ENCODE measurements at places on chromosomes 4 and X.

- no peak for DNase-seq
These were observed 312.8 kb downstream of the TENM3 start for GRCh38 chr4:182555997-182556418.

- no peak for DNase-seq
These were observed 42.2 kb downstream of the PPM1K start for GRCh38 chr4:88242144-88242543.

GRCh38 chrX:153562546-153562945 lies 36.4 kb downstream of the CCNQ start:
- no peak for DNase-seq

DNA sequence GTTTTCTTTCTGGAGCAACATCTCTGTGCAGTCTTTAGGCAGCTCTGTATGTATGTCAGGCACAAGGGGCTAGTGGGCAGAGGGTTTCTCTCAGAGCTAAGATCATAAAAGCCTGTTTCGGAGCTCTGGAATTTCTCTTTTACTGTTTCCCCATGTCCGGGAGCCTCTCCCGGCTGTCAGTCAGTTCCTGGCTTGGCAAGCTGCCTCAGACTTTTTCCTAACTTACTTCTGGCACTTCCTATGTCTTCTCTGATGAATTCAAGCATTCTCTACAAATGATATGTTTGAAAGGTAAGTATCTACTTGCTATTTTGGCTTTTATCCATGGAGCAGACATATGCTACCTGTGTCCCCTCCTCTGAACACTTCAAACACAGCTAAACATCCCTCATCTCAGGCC lies 129.3 kb upstream of the PGRMC2 start:
- DNase-seq: no peak

DNA sequence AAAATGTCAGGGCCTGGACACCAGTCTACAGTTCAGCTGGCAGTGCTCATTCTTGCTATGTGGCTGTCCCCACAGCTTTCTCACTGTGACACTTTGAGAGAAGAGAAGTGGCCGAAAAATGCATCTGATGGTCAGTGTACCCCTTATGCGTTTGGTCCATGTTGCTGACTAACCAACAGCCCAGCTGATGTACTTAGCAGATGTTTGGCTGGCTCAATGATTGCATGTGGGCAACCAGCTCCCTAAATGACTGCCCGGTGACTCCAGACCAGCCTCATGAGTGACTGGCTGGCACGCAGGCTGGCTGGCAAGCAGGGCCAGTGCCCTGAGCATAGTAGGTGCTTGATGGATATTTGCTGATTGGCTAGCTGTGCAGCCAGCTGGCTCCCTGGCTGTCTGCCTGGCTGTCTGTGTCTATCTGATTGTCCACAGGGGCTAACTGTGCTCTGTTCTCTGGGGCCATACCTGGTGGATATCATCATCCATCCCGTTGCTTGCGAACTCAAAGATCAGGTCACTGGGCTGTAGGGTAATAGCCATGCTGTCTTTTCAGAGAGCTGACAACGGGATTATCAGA lies 29.4 kb downstream of the ELF4 start:
- DNase-seq: no peak

DNA sequence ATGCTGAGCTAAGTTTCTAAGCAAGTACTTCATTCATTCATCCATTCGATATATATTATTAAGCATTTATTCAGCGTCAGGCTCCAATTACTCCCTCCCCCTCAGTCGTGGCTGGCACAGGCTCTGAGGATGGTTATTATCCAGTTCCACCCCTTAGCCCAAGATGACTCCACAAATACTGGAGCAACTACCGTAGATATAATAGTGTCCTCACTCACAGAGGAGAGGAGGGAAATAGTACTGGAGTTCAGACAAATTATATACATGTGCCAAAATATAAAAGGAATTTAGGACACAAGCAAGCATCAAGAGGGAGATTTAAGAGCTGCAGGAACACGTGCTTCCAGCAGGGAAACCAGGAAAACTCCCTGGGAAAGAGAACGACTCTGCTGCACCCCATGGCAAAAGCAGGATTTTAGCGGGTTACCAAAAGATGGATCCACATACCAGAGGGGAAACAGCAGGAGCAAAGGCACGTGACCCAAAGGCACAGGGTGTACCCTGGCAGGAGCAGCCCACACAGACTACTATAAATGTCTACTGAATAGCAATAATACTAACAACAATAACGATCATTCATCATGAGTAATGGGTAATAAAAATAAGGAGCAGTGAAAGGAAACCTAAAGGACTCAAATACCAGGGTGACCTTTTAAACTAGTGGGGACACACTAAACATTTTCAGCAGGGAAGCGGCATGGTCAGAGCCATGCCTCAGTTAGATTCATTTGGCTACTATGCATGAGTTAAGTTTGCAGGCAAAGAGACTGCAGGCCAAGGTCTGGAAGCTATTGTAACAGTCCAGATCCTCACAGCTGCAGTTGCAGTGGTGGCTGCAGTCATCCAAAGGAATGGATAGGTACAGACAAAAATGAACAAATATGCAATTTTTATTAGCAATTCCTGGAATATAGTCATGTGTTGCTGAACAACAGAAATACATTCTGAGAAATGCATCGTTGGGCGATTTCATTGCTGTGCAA lies 153.7 kb downstream of the APBB2 start:
- no peak for DNase-seq

DNA sequence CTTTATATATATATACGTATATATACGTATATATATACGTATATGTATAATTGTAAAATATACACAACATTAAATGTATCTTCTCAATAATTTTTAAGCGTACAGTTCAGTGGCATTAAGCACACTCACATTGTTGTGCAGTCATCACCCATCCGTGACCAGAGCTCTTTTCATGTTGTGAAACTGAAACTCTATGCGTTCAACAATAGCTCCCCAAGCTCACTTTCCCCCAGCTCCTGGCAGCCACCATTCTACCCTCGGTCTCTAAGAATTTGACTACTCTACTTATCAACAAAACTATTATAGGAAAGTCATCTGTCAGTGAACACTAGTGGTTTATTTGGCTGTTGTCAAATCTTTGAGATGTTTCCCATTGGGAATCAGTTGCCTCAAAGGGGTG lies 621.8 kb upstream of the GALNT7 start:
- no peak for DNase-seq

- DNase-seq: no peak
These were observed 725.6 kb downstream of the RPA4 start for GRCh38 chrX:97609357-97609756.

- no peak for DNase-seq
These were observed 1562.9 kb upstream of the TENM3 start for GRCh38 chr4:180680305-180680704.

DNA sequence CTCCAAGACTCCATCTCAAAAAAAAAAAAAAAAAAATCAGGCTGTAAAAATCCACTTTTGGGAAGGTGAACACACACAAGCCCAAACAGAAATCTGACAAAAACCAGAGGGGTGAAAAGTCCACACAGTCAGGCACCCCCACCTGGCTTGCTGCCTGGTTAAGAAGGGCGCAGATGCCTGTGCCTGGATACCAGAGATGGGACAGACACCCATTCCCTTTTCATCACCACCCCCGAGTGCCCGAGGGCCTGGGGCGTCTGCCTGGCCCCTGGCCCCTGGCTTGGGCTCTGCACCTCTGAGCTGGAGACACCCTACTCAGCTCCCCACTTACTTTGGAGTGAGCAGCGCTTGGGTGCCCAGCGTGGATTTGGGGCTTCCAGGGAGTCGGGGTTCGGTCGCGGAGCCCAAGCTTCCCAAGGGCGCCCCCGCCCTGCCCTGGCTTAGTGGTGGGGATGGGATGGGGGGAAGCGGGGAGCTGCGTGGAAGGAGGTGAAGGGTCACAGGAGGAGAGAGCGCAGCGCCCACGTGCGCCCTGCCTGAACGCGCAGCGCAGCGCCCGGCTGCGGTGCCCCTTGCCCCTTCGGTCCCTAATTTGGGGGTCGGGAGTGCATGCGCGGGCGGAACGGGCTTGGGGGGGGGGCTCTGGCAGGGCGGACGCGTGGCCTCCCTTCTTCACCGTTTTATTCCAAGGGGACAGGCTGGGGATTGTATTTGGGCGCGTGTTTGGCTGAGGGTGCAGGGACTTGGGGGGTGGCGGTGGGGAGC lies 11.3 kb downstream of the SHOX start:
- no peak for DNase-seq

DNA sequence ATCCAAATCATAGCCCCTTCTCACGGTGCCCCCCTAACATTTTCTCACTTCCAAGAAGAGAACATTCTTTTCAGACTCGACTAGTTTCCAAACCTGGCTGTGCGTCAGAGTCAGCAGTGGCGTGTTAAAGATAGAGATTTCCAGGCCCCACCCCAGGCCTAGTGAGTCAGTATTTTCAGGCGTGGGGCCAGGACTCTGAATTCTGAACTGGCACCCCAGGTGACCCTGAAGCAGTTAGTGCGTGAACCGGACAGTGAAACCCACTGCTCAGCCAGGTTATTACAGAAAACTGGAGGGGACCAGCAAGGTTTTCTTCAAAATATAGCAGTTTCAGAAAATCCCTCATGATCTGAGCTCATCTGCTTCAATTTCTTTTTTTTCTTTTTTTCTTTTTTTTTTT lies 35.0 kb upstream of the BCOR start:
- no peak for DNase-seq

DNA sequence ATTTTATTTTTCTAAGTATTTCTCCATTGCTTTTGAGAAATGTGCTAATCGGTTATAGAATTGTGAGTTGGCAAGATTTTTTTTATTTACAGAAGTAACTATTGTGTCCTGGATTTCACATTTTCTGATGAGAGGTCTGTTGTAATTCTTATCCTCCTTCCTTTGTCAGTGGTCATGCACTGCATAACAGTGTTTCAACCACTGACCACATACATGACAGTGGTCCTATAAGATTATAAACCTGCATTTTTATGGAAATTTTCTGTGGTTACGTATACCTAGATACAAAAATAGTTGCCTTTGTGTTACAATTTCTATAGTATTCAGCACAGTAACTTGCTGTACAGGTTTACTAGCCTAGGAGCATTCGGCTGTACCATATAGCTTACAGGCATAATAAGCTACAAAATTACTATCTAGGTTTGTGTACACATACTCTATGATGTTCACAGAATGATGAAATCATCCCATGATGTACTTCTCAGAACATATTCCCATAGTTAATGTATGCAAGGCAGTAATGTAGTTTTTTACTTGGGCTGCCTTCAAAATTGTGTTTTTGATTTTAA lies 47.8 kb downstream of the APELA start:
- DNase-seq: no peak

DNA sequence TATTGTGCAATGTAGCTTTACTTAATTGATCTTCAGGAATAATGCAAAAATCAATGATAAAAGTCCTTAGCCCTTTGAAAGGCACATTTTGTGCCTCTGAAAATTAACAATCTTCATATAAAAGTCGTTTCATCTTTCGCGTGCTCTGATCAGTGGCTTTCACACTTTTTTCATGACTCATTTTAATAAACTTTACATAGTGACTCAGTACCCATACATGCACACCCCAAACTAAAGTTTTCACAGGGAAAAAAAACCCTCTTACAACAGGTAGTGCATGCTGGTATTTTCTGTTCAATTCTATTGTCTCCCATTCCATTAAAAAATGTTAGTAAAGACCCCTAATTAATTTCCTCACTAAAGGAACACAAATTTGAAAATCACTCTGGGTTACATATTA lies 21.5 kb downstream of the RWDD4 start:
- DNase-seq: no peak

GRCh38 chr4:185404031-185404430 lies 7.4 kb downstream of the ANKRD37 start:
- no peak for DNase-seq

Measured in effector CD8-positive, alpha-beta T cell (primary cell).